ENCODE measurements at places on chromosomes 5 and 9.
A peak's percentile ranks its signal among the peaks of the same experiment; 100 is the strongest.

GRCh38 chr9:92534674-92535073 is 1.1 kb downstream of the ECM2 start:
- no peak for DNase-seq

GRCh38 chr9:96004379-96004778 is 128.9 kb downstream of the ERCC6L2 start:
- DNase-seq, result no peak

GRCh38 chr9:134890155-134890495 is 9.5 kb downstream of the FCN2 start:
- no peak for DNase-seq

DNA sequence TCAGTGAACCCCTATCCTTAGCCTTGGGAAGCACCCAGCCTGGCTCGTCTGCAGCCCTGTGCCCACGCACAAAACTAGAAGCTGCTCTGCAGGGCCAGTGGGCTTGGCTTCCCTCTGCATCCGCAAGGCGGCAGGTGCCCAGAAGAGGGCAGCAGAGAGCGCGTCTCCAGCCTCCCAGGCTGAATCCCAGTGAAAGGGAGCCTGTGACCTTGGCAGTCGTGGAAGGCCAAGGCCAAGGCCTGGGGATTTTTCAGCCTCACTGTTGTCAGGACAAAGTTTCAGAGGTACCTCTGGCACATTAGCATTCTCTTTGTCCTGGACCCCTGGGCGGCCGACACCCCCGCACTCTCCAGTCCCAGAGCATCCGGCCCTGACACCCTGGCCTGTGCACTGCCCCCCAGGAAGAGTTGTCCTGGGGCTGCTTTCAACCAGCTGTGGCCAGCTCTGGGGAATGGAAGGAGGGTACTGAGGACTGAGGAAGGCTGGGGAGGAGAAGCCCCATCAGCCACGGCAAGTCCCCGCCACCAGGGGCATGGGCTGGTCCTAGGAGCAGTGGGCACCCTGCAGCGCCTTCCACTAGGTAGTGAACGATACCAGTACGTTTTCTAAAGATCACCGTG is 63.6 kb upstream of the IL17B start:
- DNase-seq, result peak; percentile 46

GRCh38 chr9:126148994-126149393 is 177.6 kb upstream of the MVB12B start:
- DNase-seq, result no peak

GRCh38 chr5:130427222-130427955 is 523.1 kb downstream of the CHSY3 start:
- no peak for DNase-seq

- no peak for DNase-seq
Measured at GRCh38 chr5:160926428-160926827, 74.4 kb upstream of the ATP10B start.

Data from stimulated activated CD8-positive, alpha-beta memory T cell treated with anti-CD3 and anti-CD28 coated beads, Interleukin-2, amount 100 ng/mL, for 1 hour (primary cell).